ENCODE measurements at places on chromosomes 6 and 20.

DNA sequence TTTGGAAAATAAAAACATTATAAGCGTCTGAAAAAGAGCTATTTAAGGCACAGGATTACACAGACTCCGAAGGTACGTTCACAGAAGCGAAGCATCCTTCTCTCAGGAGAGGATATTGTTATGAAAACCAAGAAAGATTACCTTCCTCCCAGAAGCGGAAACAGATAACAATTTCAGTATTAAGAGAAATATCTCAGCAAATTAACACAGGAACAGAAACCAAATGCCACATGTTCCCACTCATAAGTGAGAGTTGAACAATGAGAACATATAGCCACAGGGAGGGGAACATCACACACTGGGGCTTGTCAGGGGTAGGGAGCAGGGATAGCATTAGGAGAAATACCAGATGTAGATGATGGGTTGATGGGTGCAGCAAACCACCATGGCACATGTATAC lies 109.7 kb downstream of the CDK19 start:
- no peak for DNase-seq

GRCh38 chr20:4787820-4788219 lies 66.1 kb downstream of the PRND start:
- no peak for DNase-seq

DNA sequence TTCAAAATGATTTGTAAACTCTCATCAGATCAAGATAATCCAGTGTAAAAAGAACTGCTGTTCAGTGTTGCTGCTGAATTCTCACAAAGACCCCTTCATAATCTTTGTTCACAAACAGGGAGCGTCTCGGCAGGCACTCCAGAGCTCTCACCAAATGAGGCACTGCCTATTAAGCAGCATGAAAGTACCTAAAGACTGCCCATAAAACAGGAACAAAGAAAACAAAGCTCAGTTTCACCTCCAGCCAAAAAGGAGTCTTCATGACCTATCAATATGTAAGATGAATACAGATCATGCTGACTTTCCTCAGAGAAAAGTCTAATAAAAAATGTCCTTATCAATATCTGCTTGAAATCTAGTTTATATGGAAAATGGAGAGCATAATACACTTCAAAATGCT lies 41.8 kb downstream of the GPR63 start:
- DNase-seq, result no peak

DNA sequence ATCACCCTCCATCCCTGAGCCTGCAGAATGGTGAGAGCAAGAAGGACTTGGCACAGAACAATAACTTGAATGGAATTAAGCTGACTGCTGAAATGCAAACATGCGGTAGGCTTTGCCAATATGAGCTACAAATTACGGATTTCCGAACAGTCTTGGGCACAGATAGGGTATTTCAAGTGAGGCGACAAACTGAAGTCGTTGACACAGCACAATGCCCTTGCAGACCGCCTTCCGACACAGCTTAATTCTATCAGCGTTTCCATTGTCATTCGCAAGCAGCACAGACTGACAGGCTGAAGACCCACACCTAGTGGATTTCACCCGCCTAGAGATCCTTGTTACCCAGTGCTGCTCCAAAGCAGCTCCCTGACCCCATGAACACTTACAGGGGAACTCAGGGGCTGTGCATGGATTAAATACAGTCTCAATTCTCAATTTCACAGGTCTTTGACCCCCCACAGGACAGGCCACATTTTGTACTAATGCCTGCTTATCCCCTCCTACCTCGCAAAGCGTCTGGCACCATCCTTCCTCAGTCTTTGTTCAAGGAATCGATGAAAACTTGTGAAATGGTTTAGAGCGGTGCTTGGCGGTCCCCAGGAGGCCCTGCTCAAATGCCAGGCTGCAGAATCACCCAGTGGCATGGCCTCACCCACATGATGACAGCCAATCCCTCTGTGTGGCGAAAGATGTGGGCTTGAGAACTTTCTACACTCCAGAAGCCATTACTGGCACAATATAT lies 34.6 kb downstream of the RAMACL start:
- DNase-seq, result no peak

DNA sequence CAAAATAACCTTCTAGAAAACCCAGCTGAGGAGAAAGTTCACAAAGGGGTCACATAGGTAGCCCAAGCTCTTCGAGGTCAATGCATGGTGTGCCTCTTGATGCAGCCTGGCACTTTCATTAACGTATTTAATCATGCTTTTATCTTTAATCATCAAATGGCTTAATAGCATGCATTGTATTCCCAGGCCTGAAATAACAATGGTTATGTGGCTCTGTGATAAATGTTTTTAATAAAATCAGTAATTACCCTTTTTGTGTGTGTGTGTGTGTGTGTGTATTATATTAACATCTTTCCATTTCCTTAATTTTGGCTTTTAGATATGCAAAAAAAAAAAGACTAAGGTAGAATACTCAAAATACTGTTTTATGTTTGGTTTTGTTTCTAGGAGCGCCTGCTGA lies 681.8 kb downstream of the PTPRT start:
- no peak for DNase-seq

- DNase-seq, result no peak
Measured at GRCh38 chr6:6610031-6610591, 21.6 kb downstream of the LY86 start.

Measured in NCI-H69 (cell line).